Panc1 (cell line): ENCODE measurements at places on chromosomes 2 and 18. TPM values are rescaled to one million over a fixed set of nuclear protein-coding genes. Genes with fewer than 3 reads are reported as not detected.
A peak's percentile ranks its signal among the peaks of the same experiment; 100 is the strongest.

CTNNA2 gene
- 0.54 TPM for total RNA-seq

PLEK gene
- 0.13 TPM for total RNA-seq

GMPPA gene
- total RNA-seq: 66.2 TPM

DOCK10 gene
- total RNA-seq: 5.8 TPM

PROKR1 gene
- not detected for total RNA-seq

MAPRE3 gene
- 11.6 TPM for total RNA-seq

IGFBP5 gene
- 1.9 TPM for total RNA-seq

CDH20 gene
- total RNA-seq: not detected

GYPC gene
- 0.57 TPM for total RNA-seq

COL3A1 gene
- 6.9 TPM for total RNA-seq

- no peak for DNase-seq
Measured at GRCh38 chr18:37484983-37485834, 80.4 kb downstream of the CELF4 start.

GRCh38 chr18:44579745-44580144 lies 100.9 kb upstream of the SETBP1 start:
- no peak for DNase-seq

DNA sequence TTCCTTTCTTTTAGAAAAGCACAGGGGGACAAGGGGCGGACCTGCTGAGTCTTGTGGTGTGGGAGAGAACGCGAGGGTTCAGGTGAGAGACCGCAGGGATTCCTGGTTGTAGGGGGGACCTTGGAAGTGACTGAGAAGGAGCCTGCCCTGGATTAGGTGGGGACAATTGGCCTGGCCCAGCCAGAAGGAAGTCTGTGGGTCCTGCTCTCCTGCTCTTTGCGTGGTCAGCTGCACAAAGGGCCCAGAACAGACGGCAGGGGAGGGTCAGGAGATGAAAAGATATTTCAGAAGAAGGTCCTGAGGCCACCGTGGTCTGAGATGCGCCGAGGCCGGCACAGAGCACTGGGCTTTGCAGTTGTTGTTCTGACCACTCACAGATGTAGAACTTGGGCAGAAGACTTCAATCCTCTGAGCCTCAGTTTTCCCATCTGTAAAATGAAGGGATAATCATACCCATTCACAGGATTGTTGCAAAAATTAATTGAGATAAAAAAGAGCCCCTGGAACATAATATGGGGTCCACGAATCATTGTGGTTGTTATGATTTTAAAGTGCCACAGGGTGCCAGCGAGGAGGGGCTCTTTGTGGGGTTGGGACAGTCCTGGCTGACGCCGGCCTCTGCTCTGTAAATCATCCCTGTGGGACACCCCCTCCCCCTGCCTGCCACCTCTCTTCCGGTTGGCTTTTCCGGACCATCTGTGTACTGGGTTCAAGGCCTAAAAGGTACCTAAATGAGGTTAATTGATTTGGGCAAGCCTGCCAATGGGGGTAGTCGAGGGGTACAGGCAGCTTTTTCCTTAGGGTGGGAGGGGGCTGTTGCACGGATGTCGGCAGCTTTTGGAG lies 1.8 kb downstream of the LPIN1 start:
- DNase-seq: no peak

- DNase-seq: no peak
Measured at GRCh38 chr2:202375033-202375608, 1.0 kb upstream of the BMPR2 start.

DNA sequence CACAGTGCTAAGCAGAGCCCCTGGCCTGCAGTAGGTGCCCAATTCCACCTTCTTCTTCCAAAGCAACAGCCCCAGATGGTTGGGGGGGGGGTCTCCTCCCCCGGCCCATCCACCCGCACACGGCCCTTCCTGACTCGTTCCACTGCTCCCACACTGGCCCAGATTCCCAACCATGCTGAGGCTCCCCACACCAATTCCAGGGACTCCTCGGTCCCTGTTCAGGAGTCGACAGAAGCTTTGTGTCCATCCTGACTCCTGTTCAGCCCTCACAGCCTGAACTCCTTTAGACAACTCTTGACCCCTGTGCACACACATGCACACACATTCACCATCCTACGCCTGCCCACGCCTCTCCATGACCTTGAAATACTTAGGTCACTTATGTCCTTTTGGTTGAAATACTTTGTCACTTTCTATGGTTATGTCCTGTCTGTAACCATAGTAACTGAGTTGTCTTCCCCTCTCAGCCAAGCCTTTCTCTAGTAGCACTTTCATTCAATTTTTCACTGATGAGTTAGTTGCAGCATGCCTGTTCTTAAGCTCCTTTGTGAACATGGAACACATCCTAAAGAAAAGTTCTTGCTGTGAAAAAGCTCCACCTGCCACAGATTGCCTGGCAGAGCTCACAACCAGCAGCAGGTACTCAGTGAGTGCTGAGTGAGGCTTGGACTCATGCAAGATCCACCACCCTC lies 225.8 kb downstream of the SEPTIN10 start:
- no peak for DNase-seq

GRCh38 chr2:127612111-127612822 lies 33.7 kb upstream of the GPR17 start:
- no peak for DNase-seq

GRCh38 chr2:68292108-68292710 lies 27.5 kb downstream of the CNRIP1 start:
- DNase-seq: peak; percentile 18

DNA sequence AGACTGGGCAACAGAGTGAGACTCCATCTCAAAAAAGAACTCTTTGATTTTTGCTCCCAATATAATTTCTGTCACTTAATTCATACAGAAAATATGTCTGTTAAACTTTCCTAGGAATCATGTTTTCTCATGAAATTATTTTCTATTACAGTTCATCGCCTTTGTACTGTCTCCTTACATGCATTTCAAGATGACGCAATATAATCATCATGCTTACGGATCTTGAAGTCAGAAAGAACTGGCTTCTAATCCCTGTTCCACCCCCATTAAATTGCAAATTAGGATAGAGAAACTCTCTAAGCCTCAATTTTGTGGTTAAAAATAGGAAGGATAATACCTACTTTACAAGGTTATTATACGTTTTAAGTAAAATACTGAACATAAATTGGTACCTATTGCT lies 467.6 kb upstream of the SMIM21 start:
- no peak for DNase-seq

DNA sequence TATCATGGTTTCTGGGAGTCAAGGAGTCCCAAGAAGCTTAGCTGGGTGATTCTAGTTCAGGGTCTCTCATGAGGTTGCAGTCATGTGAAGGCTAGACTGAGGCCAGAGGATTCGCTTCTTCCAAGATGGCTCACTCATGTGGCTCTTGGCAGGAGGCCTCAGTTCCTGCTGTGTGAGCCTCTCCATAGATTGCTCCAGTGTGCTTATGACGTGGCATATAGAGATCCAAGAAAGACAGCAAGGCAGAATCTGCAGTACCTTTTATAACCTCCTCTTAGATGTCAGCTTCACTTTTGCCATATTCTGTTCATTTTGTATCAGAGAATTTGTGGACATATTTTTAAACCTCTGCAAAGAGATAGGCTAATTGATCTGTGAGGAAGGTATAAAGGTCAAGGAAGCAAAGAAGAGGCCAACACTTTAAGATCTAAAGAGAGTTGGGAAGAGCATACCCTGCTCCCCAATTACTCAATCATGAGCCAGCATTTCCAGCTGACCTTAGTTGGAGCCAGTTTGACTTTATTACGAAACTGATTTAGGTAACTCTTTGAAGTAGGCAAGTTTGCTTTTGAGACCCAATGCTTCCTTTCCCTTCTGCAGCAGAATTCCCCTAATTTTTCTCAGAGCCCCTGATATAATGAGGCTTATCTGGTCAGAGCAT lies 134.7 kb downstream of the EML6 start:
- DNase-seq: no peak

GRCh38 chr2:96159084-96159830 lies 14.0 kb upstream of the DUSP2 start:
- DNase-seq: no peak

- DNase-seq: no peak
Measured at GRCh38 chr2:239820836-239821693, 204.1 kb downstream of the NDUFA10 start.

GRCh38 chr18:37680911-37681310 lies 115.3 kb upstream of the CELF4 start:
- no peak for DNase-seq

DNA sequence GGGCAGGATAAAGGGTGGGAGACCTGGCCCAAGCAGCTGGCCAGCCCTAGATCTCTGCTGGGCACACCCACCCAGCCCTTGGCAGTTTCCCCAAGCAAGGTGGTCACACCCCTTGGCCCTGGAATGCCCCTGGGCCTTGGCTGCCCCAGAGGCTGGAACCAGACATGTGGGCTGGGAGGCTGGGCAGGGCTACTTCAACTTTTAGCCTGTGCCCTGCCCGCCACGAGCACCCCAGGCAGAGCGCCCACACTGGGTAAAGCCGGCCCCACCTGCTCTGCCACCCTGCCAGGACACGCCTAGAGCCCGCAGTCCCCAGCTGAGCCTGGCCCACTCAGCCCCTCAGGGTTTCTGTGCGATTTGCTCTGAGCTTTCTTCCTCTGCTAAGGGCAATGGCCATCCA lies 119.7 kb upstream of the SMAD2 start:
- no peak for DNase-seq

GRCh38 chr2:27690052-27690451 lies 26.4 kb downstream of the SLC4A1AP start:
- no peak for DNase-seq

- DNase-seq: no peak
Measured at GRCh38 chr2:207694811-207695281, 16.6 kb upstream of the CCNYL1 start.

DNA sequence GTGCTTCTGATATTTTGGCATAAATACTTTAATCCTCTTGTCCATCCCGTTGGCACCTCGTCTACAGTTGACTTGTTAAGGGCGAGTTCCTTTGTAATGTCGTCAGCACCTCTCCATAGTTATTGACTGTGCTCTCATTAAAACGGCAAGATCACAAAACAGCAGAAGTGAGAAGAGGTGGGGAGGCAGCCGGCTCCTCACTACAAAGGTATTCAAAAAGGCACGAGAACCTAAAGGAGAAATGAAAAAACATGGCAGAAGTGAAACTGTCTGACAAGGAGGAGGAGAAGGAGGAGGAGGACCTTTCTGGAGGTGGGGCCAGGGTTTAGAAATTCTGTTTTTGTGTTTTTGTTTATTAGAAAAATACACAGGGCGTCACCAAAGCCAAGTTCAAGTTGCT lies 235.6 kb downstream of the BCL11A start:
- DNase-seq: no peak

GRCh38 chr18:8979258-8979988 lies 123.1 kb upstream of the NDUFV2 start:
- no peak for DNase-seq

GRCh38 chr2:239266434-239266766 lies 134.4 kb downstream of the HDAC4 start:
- no peak for DNase-seq

GRCh38 chr18:8499810-8500675 lies 109.2 kb upstream of the RAB12 start:
- DNase-seq: no peak

GRCh38 chr2:189751080-189751658 lies 11.4 kb downstream of the OSGEPL1 start:
- no peak for DNase-seq

DNA sequence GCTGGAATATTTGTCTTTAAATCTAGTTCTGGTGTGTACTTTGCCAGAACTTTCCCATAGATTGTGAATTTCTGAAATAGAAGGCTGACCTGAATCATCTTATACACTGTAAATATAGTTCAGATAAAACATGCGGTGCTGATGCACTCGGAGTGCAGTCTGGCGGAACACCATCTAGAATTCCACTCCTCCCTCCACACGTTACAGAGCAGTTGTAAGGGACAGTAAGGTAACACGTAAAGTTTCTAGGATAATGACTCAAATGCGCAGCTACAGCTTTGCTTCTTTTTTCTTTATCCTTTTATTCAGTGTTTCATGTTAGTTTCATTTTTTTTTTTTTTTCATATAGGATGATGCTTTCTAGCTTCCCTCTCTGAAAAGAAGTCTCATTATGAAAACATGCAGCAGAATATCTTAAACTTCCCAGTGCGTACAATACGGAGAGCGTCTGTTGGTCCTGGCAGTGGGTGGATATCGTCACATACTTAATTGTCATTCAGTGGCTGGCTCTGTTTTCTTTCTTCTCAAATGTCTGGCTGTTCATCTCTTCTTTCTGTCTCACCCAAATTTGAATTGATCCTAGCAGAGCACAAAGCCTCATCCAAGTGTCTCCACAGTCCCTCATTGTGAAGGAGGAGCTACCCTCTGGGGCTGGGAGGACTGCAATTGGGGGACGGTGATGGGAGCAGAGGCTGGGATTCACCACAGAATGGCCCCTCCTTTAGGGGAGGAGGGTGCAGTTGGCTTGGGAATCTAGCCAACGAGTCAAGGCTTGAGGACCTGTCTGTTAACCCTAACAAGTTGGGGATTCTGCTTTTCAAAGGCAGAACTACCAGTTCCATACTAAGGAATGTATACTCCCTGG lies 138.8 kb downstream of the MYT1L start:
- DNase-seq: no peak

- DNase-seq: no peak
Measured at GRCh38 chr2:149715894-149716293, 128.3 kb upstream of the MMADHC start.

GRCh38 chr18:73264562-73264921 lies 396.8 kb upstream of the NETO1 start:
- DNase-seq: no peak

- DNase-seq: no peak
Measured at GRCh38 chr18:38642711-38643110, 1077.1 kb upstream of the CELF4 start.

DNA sequence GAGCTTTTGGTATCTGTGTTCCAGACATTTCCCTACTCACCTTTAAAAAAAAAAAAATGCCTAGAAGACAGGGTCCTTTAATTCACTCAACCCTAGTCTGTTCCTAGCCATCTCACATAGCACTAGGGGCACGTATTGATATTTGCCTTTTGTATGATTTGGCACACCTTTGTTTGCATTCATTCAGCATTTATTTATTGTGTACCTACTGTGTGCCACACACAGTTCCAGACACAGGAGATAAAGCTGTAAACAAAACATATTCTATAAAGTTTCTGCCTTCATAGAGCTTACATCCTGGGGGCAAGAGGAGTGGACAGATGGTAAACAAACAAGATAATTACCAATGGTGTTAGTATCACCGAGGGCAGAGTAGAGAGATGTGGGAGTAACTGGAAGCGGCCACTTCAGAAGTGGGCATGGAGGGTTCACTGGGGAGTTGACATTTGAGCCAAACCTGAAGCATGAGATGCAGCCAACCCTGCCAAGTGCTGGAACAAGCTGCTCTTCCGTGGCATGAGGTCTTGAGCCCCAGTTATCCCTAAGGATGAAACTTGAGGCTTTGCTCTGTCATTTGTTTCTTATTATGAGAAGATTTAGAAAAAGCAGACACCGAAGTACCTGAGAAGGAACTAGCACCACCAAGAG lies 18.2 kb downstream of the MAPRE2 start:
- no peak for DNase-seq

DNA sequence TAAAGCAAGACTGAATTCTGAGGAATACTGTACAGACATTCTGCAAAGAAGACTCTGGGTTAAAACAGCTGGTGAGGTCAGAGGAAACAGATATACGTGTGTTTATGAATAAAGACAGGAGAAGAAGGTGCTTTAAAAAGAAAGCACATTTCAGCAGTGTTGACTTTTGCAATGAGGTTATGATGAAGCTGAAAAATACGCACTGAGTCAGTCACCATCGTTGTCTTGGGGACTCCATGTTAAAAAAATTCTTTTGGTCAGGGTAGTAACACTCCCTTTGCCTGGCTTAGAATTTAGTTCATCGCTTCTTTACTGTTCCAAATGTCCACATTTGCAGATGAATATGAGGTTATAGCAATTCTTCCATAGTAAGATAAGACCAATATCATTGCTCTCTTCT lies 1049.0 kb downstream of the TSN start:
- peak; percentile 18 for DNase-seq
